Stimulated activated CD8-positive, alpha-beta memory T cell treated with anti-CD3 and anti-CD28 coated beads, Interleukin-7, amount 100 ng/mL, for 1 hour (primary cell): ENCODE measurements at places on chromosomes 3 and 15.

GRCh38 chr15:78127882-78128281 is 3.4 kb downstream of the CIB2 start:
- DNase-seq: no peak

DNA sequence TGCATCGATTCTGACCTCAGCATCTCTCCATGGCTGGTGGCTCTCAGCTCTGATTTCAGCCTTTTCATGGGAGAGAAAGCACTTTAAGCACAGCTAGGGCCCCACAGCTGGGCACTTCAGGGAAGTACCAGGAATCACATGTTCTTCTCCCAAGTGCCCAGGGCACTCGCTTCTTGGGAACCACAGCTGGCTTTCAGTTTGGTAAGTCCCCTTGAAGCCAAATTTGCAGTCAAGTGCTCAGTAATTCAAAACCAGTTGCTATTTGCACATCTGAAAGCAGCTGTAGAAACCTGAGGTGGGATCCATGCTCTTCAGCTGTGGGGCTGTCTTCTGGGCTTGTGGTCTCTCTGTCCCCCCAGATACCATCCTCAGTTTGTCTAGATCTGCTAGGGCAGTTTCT is 12.8 kb downstream of the GABRA5 start:
- no peak for DNase-seq

GRCh38 chr3:43326891-43327581 is 40.7 kb downstream of the SNRK start:
- DNase-seq: no peak

DNA sequence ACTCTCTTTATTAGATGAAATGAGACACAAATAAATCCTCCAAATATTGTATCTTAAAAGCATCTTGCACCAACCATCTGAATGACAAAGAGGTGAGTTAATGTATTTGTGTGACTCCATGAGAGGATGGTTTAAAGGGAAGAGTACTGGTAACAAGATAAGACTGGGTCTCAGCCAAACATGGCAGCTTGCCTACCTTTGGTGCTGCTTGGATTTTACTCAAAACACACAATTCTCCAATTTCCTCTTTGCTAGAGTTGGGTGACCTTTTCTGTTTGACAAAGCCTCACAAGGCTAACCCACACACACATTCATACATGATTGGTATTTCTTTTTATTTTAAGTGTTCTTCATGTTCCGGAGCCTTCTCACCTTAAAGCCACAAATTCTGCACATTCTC is 506.4 kb downstream of the FGF12 start:
- no peak for DNase-seq

- DNase-seq: no peak
These were observed at the start of gene FGF12 for GRCh38 chr3:192727032-192727847. Gene FGF12, minus strand, starts transcription at chr3:192727541.

- DNase-seq: no peak
These were observed 1.5 kb downstream of the CHSY1 start for GRCh38 chr15:101250341-101250831.

DNA sequence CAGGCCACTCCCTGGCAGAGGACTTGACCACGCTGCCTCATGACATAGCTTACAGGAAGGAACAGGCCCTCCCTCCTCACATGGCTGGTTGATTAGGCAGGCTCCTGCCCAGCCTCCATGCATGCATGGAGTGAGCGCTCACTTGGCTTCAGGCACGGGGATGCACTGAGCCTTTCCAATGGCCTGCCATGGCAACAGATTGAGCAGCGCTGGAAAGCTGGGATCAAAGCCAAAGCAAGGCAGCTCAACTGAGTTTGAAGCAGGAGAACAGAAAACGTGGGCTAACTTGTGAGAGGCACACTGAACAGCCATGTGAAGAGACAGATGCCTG is 5.9 kb upstream of the GRAMD2A start:
- no peak for DNase-seq

DNA sequence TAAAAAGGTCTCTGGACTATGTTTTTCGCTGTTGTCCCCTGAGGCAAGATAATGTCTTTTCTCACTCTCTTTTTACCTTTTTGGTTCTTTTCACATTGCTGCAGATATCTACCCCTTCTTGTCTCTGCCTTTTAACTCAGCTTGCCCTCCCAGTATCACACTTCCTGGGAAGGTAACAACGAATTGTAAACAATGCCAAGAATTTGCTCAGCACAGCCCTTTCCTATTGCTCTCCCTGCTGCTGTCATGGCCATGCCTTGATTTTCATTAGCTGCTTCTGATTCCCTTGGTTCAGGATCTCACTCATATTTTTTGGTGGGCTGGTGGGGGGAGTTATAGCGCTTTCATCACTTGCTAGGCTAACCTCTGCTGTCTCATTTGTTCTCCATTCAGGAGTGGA is 123.1 kb upstream of the DPH6 start:
- no peak for DNase-seq

DNA sequence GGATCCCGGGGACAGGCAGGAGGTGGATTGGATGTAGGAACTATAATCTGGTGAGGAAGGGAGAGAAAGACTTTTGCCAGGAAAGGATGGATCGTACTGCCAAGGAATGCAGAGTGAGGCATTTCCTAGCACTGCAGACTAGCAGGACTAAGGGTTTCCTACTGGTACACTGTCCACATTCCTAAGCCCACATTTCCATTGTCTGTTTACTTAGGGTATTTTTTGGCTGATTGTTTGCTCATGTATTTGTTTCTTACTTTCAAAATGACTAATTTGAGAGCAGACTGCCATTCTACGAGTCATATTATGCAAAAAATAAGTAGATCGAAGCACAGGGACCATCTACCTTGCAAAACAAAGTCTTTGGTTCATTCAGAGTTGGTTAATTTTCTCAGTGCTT is 1029.5 kb upstream of the NR2F2 start:
- no peak for DNase-seq
